ENCODE measurements at places on chromosomes 16 and 17.

DNA sequence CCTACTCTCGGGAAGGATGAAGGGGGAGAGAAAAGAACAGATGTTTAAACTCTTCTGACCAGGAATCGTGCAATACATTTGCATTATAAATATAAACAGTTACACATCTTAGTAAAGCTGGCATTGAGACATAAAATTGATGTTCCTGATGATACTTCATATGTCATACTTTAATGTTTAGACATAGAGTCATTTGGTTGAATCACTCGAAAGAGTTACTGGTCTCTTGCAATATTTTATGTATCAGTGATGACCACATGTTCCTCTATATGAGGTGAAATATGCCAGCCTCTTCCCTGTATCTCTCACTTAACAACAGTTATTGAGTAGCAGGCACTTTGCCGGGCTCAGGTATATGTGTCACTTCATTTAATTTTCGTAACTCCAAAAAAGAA, 49.7 kb upstream of the PMFBP1 start:
- DNase-seq: no peak

GRCh38 chr17:63150994-63151464, 185.0 kb downstream of the TANC2 start:
- DNase-seq: no peak

GRCh38 chr16:28590384-28591340, 6.2 kb downstream of the SULT1A2 start:
- no peak for DNase-seq

DNA sequence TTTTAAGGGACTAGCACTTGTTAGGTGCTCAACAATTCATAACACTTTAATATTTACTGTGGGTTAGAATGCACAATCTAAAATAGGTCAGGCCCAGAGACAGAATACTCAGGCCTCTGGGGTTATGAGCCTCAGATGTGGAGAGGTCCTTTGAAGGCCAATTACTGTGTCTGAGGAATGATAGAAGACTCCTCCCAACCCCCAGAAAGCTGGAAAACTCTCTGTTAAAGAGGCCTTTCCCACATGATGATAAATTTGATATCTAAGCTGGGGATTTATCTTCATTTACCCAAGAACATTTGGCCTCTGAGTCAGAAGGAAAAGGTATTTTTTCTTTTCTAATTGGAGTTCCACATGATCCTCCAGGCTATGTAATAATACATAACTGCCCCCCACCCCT, 41.1 kb upstream of the MMD start:
- no peak for DNase-seq

- DNase-seq: no peak
Observed at GRCh38 chr16:23842137-23842600, 6.4 kb downstream of the PRKCB start.

- no peak for DNase-seq
Observed at GRCh38 chr17:41996855-41997164, 20.4 kb downstream of the DNAJC7 start.

DNA sequence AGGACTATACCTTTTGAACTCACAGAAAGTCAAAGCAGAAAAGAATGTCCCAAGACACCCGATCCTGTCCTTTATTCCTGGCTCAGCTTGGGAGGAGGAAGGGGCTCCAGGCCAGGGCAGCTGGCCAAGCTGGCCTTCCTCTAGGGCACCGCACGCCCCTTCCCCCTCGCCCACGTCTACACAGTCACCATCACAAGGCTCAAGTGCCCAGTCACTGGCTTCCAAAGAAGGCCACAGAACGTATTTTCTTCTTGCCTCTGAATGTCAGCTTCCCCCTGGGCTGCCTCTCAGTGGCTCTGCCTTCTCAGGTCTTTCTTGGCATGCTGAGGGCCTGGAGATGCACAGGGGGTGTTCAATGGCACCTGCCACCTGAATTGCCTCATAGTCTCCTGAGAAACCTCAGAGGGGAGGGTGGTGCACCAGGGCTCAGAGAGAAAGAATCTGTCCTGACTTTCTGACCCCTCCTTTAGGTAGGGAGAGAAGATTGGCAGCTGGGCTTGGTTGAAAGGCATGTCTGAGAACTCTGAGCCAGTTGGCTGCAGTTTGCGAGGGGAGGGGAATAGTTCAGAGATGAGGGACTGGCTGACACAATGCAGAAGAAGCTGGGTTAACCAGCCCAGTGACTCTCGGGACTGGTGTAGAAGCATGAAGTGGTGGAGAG, 2.1 kb downstream of the DHRS11 start:
- no peak for DNase-seq

- no peak for DNase-seq
Observed at GRCh38 chr16:20938426-20938825, 37.9 kb downstream of the LYRM1 start.

GRCh38 chr17:79201536-79202227, 127.1 kb downstream of the ENGASE start:
- no peak for DNase-seq

- DNase-seq: no peak
Observed at GRCh38 chr16:51095890-51096626, 55.0 kb downstream of the SALL1 start.

- DNase-seq: no peak
Observed at GRCh38 chr17:6683081-6683684, 30.0 kb downstream of the SLC13A5 start.

- DNase-seq: no peak
Observed at GRCh38 chr16:84874004-84874435, 54.2 kb downstream of the CRISPLD2 start.

DNA sequence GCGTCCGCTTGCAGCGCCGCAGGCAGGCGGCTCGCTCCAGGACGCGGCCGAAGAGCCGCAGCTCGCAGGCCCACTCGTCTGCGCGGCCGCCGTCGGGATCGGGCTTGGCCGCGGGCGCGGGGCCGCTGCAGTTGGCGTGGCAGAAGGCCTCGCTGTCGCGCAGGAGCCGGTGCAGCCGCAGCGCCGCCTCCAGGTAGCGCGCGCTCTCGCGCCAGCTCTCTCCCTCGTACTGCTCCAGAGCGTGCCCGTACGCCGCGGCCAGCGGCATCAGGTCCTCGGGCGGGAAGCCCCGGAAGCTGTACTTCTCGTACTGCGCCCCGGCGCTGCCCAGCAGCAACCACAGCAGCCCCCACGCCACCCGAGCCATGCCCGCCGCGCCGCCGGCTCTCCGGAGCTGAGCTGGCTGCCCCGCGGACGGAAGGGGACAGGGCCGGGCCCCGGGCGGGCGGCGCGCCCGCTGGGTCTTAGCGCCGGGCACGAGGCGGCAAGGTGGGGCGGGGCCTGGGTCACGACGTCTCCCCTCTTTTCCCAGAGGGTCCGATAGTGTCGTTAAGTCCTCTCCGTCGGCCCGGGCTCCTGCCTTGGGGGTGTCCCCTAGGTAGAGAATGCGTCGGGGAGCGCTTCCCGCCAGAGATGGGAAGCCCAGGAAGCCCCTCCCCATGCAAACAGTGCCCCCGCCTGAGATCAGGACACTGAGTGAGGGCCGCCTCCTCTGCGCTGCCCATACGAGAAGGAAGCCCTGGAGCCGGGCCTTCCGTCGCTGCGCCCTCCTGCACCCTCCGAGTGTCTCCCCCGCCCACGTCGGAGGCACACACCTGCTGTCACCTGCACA, at the start of gene P3H4:
Gene P3H4, minus strand, starts transcription at position 401 of the 832 bp plus-strand sequence. Its CDS starts 34 bp downstream, at position 367.
- DNase-seq: peak; percentile 43
